ENCODE measurements at places on chromosomes 6 and 20.

DNA sequence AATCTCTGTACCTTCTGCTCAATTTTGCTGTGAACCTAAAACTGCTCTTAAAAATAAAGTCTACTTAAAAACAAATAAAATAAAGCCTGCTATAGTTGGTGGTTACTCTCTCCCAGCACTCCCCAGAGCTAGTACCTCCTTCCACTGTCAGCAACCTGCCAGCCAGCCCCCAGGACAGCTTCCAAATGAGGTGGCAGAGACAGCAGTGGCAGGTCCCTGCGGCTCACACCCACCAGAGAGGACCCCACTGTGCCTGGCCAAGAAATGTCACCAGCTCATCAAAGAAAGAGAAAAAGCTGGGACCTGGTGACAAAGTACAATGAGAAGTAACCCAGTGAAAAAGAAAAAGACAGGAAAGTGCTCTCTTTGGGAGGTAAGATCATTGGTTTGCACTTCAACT is 15.2 kb downstream of the APMAP start:
- no peak for DNase-seq

DNA sequence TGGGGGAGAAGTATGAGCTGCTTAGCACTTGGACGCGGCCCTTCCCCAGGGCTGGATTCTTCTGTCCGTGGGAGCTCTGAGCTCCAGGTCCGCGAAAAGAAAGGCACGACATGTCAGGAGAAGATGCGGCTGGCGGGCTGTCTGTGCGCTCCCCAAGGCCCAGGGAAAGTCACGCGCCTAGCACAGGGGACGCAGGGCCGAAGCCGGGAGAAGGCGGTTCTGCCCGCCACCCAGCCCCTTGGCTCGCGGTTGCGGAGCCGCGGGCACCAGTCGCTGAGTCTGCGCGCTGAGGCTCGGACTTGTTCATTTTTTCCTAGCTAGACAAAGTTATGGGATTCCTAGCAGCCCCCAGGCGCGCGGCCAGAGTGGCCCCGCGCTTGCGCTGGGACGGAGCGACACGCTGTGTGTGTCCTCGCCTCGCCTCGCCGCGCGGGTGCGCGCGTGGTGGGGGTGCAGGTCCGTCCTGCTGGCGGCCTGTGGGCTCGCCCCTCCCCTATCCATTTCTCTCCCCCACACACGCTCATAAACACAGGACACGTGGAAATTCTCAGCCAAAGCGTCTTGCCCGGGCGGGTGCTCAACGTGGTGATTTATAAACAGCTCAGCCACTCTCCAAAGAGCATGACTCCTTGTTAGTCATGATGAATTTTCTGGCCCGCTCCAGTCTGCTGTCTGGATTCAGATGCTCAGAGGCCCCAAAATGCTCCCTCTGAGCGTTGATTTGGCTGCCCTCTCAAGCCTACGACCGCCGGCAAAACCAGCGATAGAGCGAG is 1.9 kb upstream of the POU3F2 start:
- DNase-seq, result peak; percentile 97

GRCh38 chr6:136593748-136594490 is 43.7 kb upstream of the MAP7 start:
- DNase-seq, result no peak

- peak; percentile 97 for DNase-seq
Measured at GRCh38 chr20:7285918-7286556, 518.6 kb downstream of the BMP2 start.

- no peak for DNase-seq
Measured at GRCh38 chr6:47371139-47371869, 61.6 kb upstream of the TNFRSF21 start.

- DNase-seq, result no peak
Measured at GRCh38 chr6:161301338-161301737, 27.5 kb upstream of the AGPAT4 start.

DNA sequence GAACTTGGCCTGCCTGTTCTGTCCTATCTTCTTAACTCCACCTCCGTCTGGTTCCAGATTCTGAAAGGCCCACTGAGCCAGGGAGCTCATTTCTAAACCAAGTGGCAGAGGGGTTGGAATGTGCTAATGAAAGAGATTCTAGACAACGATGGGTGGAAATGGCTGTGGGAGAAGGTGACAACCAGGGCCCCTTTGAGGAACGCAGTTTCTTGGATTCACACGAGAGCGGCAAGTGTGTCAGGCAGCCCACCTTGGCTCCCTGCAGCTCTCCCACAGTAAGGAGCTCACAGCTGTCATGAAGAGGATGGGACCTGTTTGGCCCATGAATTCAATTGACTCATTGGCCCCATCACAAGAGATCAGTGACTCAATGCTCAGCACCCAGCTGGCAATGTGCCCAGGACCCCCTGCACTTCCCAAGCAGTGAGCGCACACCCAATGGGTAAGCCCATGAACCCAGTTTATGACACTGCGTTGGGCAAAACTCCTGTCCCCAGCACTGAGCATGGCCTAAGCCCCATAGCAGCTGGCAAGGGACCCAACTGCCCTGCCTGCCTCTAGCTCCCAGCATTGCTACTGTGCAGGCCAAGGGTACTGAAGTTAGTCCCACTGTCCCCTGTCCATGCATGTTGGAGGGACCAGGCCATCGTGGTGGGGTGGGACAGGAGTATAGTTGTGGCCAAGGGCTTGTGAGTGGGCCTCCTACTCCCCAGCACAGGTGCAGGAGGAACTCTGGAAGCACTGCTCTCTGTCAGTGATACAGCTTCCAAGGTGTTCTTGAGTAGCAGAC is 16.4 kb downstream of the MRPS18A start:
- DNase-seq, result no peak

- DNase-seq, result no peak
Measured at GRCh38 chr6:155943635-155944034, 488.0 kb upstream of the NOX3 start.

DNA sequence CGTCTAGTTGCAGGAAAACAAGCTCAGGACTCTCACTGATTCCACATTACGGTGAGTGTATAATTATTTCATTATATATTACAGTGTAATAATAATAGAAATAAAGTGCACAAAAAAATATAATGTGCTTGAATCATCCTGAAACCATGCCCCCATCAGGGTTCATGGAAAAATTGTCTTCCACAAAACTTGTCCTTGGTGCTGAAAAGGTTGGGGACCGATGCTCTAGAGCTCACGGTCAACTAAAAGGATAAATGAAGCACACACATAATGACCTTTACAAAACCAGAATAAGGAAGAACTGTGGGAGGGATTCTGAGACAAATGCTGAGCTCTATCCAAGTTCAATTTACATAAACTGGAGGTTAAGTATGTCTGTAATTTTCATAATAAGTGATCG is 194.3 kb downstream of the COL19A1 start:
- DNase-seq, result no peak

DNA sequence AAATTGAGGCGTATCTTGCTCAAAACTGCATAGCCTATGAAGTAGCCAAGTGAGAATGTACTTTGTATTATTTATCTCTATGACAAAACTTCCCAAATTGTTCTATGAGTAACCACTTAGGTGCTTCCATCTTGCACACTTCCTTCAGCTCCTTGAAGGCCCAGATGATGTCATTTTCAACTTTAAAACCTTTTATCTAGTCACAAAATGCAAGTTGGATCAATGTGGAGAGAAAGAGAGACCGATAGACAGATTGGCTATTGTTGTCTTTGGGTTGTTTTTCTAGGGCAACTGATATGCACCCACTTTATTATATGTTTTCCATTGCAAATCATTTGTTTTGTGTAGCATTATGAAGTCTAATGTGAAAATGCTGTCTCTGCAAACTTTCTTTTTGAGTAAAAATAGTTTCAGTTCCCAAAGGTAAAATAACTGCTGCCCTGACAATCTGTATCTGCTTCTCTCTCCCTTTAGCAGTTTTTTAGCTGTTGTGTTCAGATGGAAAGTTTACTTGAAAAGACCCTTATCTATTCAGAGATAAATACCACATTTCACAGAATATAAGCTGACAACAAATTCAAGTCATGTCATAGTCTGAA is 73.7 kb upstream of the CITED2 start:
- no peak for DNase-seq

DNA sequence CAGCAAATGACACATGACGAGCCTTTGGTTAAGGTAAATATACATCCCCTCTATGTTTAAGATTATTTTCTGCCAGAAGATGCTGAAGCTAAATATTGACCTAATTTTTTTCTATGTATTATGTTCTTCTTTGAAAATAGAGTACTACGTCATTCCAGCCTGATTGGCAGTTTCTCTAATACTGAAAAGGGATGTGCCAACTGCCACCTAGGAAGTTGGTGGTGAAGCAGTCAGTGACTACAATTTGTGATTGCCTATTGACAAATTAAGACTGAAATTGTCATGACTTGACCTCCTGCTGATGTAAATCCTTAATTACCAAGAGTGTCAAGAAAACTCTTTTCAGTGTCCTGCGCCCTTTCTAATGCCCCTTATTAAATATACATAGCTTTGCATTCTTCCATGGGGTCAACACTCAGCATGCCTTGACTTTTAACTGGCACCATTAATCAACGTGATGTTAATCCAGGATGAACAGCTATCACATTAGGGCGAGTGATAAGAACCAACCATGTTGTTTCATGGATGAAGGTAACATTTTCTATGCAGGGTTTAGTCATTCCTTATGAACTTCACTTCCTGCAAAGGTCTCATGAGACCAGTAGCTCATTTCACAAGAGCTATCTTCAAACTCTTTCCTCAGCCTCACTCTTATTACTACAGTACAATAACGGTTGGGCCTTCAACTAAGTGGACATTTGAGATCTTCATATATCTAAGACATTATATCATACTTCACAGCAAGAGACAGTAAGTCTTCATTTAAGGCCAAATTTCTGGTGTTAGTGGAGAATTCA is 22.5 kb upstream of the SGK1 start:
- no peak for DNase-seq

- no peak for DNase-seq
Measured at GRCh38 chr20:46630306-46630705, 21.0 kb downstream of the SLC13A3 start.

- no peak for DNase-seq
Measured at GRCh38 chr6:77814119-77814518, 161.3 kb downstream of the MEI4 start.

- no peak for DNase-seq
Measured at GRCh38 chr20:60882836-60883235, 369.2 kb upstream of the CDH4 start.

GRCh38 chr6:39961178-39961577 is 26.9 kb upstream of the MOCS1 start:
- DNase-seq, result no peak

DNA sequence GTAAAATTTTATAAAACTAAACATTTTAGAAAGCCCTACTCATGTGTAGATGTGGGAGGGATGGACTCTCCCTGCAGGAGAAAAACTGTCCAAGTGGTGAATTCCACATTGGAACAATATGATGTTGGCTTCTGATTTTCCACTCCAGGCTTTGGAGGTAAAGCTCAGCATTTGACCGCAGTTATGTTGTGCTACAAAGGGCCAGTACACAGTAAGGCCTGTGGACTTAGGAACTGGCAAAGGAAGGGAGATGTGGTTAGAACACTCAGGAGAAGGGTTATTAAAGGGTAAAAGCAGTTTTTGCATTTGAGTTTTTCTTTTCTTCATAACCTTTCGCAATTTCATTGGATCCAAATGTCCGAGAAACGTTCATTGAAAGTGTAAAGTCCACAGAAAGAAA is 150.3 kb upstream of the SASH1 start:
- no peak for DNase-seq

DNA sequence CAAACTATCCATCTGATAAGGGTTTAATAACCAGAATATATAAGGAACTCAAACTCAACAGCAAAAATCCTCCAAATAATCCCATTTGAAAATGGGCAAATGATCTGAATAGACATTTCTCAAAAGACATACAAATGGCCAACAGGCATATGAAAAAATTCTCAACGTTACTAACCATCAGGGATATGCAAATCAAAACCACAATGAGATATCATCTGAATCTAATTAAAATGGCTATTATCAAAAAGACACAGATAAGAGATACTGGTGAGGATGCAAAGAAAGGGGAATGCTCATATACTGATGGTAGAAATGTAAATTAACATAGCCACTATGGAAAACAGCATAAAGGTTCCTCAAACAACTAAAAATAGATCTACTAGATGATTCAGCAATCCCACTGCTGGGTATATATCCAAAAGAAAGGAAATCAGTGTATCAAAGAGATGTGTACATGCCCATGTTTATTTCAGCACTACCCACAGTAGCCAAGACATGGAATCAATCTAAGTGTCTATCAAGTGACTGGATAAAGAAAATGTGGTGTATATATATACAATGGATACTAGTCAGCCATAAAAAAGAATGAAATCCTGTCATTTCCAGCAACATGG is 6.1 kb upstream of the BRD2 start:
- peak; percentile 25 for DNase-seq

DNA sequence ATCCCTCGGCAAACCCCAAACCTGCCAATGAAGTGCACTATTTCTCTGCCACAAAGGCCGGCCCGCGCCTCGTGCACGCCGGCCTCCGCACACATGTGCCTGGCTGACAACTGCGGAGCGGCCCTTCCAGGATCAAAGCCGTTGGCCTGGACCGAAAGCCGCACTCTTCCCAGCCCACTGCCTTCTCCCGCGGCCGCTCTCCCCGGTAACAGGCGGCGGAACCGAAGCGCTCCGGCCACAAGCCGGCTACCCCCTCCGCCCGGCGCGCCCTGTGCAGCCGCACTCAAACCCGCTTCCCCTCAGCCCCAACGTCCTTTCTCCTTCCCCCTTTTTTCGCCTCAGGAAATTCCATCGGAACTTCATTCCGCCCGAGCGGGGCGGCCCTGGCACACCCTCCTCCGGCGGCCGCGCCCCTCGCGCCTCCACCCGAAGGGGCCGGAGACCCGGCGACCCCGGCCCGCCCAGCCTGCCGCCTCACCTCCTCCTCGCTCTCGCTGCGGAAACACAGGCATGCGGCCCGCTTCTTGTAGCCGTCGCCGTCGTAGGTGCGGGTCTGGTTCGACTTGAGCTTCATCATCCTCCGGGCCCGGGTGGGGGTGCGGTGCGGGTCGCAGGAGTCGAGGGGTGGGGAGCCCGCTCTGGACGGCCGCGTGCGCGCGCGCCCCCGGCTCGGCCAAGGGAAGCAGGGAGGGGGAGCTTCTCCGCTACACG is 528 bp downstream of the NUDT3 start:
- DNase-seq, result peak; percentile 84

GRCh38 chr20:3430376-3431069 is 23.1 kb upstream of the DNAAF9 start:
- DNase-seq, result no peak

GRCh38 chr6:37131104-37131959 is 38.6 kb upstream of the PIM1 start:
- peak; percentile 55 for DNase-seq

- no peak for DNase-seq
Measured at GRCh38 chr6:38366234-38366633, 273.5 kb downstream of the BTBD9 start.

- no peak for DNase-seq
Measured at GRCh38 chr6:87150406-87150805, 5.0 kb upstream of the ZNF292 start.

Data from brain (organoid and tissue), 16 donors.